ENCODE measurements at places on chromosomes 4 and X. TPM values are rescaled to one million over a fixed set of nuclear protein-coding genes. Genes with fewer than 3 reads are reported as not detected.

The VSIG1 gene
- total RNA-seq, result not detected

The FAM90A26 gene
- total RNA-seq, result not detected

DNA sequence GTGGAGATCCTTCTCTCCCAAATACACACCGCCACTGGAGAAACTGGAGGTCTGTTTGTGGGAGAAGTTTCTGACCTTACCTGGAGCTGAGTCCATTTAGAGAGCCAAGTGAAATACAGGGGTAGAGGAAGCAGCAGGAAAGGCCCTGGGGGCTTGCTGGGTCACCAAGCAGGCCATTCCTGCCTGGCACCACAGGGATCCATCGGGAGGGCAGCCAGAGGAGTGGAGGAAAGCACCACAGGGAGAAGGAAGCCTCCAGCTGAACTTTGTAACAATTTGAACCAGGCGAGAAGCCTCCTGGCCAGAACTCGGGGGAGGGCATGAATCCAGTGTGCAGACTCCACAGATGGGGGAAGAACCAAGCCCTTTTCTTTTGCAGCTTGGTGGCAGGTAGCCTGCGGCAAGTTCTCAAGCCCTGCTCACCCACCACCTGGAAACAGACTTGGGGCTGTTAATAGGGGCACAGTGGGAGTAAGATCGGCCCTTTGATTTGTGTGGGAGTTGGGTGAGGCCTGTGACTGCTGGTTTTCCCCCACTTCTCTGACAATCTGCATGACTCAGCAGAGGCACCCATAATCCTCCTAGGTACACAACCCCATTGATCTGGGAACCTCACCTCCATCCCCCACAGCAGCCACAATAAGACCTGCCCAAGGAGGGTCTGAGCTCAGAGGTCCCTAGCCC lies 94.6 kb downstream of the IRS4 start:
- DNase-seq, result peak; percentile 1

DNA sequence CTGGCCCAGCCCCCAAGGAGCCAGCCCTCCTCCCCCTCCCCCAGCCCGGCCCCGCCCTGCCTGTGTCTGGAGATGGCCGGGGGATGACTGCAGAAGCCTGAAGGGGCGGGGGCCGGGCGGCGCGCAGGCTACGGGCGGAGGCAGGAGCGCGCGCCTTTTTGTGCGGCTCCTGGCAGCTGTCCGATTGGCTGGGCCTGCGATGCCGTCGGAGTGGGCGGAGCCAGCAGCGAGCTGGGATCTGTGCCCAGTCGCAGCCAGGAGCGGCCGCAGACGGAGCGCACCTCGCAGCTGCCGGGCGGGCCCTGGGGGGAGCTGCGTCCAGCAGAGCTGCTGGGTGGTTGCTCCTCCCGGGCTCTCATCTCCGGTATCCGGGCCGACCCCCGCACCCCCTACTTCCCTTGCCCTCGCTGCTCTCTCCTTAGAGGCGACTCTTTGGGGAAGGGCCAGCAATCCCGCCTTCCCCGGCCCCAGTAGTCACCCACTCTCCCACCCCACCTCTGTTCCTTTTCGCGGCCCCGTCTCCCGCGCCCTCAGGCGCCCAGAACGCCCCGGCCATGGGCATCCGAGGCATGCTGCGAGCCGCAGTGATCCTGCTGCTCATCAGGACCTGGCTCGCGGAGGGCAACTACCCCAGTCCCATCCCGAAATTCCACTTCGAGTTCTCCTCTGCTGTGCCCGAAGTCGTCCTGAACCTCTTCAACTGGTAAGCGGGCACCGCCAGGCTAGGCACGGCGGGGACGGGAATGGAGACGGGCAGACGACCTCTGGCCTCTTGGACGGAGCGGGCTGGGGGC lies at the start of gene GABRQ:
TSS of gene GABRQ (plus strand) at position 247 of the 794 bp plus-strand sequence. CDS start at position 555, 308 bp downstream.
- peak; percentile 74 for DNase-seq

DNA sequence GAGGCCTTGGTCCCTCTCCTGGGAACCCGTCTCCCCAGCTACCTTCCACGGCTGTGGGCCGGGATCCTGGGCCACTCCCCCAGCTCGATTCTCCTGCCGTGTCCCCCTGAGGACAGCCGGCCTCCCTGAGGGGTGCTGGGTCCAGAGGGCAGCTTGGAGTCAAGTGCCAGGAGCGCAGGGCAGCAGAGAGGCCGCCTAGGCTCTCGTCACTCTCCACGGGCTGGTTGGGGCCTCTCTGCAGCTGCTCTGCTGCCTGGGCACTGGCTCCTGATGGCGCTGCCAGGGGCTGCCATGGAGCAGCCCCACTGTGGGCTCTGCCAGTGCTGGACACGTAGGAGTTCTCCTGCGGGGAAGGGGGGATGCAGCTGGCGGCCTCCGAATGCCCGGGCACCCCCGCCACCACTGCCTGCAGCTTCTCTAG lies 6.7 kb downstream of the IRAK1 start:
- no peak for DNase-seq

GRCh38 chr4:36003051-36003450 lies 241.3 kb downstream of the ARAP2 start:
- no peak for DNase-seq

GRCh38 chrX:145910017-145910416 lies 92.4 kb downstream of the SLITRK2 start:
- DNase-seq, result no peak

DNA sequence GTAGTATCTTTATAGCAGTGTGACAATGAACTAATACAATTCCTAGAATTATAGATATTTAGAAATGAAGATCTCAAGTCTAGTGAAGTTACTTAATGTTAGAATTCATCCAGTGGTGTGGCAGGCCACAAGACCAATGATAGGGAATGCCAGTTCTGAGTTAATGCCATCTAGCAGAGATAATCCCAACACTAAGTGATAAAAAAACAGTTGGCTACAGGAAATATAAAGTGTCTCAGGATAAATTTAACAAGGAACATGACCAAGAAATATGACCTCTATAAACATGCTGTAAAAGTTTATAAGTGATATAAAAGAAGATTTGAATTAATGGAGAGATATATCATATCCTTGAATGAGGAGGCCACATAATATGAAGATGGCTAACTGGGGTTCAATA lies 1790.5 kb upstream of the ADGRL3 start:
- DNase-seq, result no peak

DNA sequence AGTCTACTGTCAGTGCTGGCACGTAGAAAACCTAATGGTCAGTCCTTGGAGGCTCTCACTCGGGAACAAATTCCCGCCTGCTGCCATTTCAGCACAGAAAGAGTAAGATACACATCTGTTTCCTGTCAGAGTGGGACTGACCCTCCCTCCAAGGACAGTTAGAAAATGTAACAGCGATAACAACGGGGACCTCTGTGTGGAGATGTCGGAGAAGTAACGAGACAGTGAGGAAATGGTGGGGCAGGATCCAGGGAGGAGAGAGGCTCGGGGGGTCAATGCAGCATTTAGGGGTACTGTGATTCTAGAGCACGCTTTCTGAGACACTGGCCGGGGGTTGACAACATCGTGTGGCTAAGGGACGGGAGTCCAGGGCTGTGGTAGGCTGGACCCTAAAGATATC lies 36.0 kb upstream of the SORCS2 start:
- DNase-seq, result no peak

The GABRB1 gene
- not detected for total RNA-seq

The MGAT4D gene
- total RNA-seq, result not detected

The GAGE12E gene
- not detected for total RNA-seq

The USP27X gene
- total RNA-seq, result 1.4 TPM

DNA sequence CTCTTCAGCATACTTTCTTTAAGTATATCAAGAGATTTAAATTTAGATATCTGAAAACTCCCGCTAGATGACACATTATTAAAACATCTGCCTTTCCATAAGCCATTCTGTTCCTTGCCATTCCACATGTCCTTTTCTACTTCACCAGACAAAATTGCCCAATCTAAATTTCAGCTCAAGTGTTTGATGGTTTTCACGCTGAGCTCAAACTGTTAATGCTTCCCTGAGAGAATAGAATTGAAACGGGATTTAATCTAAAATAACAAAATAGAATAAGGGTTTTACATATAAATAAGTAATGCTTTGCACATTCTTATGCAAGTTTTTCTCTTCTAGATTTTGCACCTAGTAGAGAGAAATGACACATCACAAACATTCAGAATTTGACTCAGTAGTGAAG lies 764.5 kb upstream of the TENM3 start:
- DNase-seq, result no peak

The FGF5 gene
- 5.4 TPM for total RNA-seq

- no peak for DNase-seq
These were observed 9.0 kb downstream of the TNIP2 start for GRCh38 chr4:2746891-2747695.

The S100G gene
- not detected for total RNA-seq

The GLUD2 gene
- total RNA-seq, result 2.1 TPM

GRCh38 chr4:185380320-185380719 lies 15.4 kb downstream of the LRP2BP start:
- no peak for DNase-seq

DNA sequence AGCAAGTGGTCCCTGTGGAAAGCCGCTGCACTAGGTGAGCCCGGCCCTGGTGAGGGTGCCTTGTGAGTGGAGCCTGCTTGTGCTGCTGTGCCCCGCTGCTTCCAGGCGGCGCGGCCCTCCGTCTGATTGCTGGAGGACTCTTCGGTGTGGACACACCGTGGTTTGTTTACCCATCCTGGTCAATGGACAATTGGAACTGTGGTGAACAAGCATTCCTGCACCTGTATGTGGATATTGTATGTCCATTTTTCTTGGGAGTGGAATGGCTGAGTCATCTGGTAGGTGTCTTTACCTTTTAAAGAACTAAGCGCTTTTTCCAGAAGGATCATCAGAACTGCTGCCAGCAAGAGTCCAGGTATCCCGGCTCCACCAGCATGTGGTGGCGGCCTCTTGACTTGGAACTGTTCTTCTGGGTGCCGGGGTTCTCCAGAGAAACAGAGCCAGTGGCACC lies 15.6 kb downstream of the MAEA start:
- DNase-seq, result no peak

All from RPMI7951 (cell line).